ENCODE measurements at places on chromosomes 6 and 20.
A peak's percentile ranks its signal among the peaks of the same experiment; 100 is the strongest.

DNA sequence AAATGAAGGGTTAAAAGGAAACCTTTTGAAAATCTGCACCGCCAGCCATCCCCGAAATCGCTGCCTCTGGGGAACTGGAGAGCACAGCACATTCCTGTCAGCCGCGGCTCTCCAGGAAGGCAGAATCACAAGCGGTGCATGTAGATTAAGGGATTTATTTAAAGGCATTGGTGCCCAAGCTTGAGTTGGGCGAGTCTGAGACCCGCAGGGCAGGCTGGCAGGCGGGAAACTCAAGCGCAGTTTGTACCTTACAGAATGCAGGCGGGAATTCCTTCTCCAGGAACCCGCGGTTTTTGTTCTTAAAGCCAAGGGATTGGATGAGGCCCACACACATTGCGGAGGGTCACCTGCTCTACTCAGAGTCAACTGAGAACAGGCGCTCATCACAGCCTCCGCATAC lies 10.8 kb downstream of the GPR31 start:
- no peak for DNase-seq

- DNase-seq = peak; percentile 81
These were observed 7.2 kb downstream of the HLA-DMB start for GRCh38 chr6:32933661-32934085.

GRCh38 chr20:31560094-31560745 lies 44.9 kb upstream of the ID1 start:
- peak; percentile 75 for DNase-seq

DNA sequence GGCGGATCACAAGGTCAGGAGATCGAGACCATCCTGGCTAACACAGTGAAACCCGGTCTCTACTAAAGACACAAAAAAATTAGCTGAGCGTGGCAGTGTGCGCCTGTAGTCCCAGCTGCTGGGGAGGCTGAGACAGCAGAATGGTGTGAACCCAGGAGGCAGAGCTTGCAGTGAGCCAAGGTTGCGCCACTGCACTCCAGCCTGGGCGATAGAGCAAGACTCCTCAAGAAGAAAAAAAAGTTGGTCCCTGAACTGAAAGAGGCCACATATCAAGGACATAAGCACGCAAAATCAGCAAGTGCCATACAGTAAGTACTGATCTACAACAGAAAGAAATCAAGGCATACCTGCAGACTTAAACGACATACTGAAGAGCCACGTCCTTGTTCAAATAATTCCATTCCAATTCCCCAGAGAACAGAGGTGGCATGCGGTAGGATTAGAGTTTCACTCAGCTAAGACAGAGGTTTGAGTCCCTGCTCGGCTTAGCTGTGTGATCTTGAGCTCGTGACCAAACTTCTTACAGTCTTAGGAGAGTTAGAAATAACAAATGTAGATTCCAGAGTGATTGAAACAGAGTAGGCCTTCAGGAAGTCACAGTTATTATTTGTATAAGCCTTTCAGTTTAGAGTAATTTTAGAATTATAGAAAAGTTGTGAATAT lies 29.2 kb downstream of the B4GALT5 start:
- DNase-seq = no peak

- DNase-seq = no peak
These were observed 25.9 kb downstream of the GNAS-AS1 start for GRCh38 chr20:58824843-58825242.

DNA sequence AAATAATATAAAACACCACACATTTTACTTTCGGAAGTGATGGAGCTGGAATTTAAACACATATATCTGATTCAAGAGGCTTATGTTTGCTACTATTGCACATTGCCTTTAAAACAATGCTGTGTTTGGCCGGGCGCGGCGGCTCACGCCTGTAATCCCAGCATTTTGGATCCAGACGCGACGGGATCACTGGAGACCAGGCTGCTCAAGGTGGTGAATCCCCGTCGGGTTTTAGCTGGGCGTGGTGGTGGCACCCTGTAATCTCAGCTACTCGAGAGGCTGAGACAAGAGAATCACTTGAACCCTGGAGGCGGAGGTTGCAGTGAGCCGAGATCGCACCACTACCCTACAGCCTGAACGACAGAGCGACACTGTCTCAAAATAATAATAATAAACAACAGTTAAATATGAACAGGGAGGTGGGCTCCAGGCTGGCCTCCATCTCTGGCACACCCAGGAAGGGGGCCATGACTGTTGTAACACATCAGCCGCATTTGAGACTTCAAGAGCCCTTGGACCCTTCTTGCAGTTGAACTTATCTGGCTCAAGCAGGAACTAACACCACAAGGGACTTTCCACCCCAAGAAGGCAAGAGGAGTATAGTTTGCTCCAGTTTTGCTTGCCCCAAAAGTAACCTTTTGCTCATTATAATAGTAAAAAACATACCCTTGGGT lies 127.1 kb upstream of the ZNF184 start:
- no peak for DNase-seq

DNA sequence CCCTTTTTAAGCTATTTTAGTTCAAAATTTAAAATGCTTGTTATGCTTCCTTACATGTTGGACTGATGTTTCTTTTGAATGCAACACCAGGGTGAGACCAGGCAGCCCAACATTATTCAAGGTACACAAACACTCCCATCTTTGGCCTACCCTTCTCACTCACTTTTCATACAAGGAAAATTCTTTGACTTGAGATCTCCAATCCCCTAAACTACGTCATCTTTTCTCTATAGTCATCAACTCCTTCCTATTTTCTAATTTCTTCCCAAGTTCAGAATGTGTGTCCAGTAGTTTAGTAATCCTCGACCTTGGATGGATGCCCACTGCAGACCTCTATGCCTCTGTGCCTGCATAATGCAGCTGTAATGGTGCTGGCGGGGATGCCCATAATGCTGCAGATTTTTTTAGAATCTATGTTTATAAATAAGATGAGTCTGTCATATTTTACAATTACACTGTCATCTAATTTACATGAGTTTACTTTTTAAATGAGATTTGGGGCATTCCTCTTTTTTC lies 108.7 kb downstream of the ID4 start:
- no peak for DNase-seq

- peak; percentile 37 for DNase-seq
These were observed at the start of gene DDO for GRCh38 chr6:110415086-110415916. DDO (minus strand) TSS chr6:110415575; CDS start chr6:110413462, 2,113 bp downstream.

DNA sequence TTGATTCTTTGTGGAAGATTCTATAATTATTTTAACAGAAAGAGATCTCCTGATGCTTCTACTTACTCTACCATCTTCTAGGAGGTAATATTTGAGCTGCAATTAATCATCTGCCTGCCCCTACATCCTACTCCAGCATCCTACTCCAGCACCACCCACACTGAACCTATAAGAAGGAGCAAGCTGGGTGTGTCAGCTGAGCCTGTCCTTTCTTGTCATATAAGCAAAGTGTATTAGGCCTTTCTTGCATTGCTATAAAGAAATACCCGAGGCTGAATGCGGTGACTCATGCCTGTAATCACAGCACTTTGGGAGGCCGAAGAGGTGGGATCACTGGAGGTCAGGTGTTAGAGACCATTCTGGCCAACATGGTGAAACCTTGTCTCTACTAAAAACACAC lies 84.2 kb upstream of the ARG1 start:
- no peak for DNase-seq

DNA sequence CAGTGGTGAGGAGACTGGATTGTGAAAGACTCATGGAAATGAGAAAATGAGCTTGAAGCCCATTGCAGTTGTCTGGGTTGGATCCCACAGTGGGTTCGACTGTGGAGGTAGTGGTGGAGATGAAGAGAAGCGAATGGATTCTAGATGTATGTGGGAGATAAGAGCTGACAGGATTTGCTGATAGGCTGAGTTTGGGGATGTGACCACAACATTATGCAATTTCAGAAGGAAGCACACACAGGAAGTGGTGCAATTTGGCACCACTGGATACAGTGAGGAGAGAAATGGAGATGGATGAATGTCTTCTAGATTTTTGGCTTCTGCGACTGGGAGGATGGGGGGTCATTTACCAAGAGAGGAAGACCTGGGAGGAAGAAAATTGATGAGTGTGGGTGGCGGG lies 64.4 kb upstream of the MAFB start:
- no peak for DNase-seq

DNA sequence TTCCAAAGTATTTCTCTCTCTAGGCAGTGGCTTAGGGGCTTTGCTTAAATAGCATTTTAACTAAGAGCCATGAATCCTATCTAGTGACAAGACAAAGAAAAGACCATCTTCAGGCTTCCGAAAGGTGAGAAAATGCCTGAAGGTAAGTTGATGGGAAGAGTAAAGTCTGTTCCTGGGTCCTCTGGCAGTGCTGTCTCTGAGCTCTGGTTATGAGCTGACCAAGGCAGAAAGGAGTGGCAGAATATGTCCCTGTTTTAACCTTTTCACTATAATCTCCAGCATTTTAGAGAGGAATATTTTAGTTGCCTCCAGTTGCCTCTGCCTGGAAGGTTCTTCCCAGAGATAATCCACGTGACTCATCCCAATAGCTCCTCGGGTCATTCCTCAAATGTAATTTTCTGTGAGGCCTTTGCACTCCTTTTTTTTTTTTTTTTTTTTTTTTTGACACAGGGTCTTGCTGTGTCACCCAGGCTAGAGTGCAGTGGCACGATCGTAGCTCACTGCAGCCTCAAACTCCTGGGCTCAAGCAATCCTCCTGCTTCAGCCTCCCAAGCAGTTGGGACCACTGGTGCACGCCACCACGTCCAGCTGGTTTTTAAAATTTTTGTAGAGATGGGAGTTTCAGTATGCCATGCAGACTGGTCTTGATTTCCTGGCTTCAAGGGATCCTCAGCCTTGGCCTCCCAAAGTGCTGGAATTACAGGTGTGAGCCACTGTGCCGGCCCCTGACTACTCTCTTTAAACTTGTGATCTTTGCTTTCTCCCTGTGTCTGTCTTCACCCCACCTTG lies 3.7 kb upstream of the ARMH2 start:
- DNase-seq = no peak
